ENCODE measurements at places on chromosomes 13 and 19.
A peak's percentile ranks its signal among the peaks of the same experiment; 100 is the strongest.

GRCh38 chr19:10726268-10726667 is 8.4 kb downstream of the DNM2 start:
- no peak for DNase-seq

DNA sequence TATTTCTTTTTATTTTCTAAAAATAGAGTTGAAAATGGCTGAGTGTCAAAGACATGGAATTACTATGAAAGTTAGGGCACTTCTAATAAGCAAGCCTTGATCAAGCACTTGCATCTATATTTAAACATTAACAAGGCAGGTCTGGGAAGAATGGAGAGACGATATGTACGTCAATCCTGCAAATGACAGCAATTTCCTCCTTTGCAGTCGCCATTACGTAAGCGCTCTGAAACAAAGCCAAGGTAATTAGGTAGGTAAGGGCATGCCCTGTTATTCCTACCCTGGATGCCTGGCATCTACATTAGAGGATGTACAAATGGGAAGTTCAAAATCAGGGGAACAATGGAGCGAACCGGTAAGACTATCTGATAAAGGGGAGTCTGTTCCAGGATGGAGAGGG is 664.0 kb upstream of the ARGLU1 start:
- DNase-seq = no peak

- peak; percentile 36 for DNase-seq
Measured at GRCh38 chr19:41753159-41753558, 2.2 kb upstream of the CEACAM6 start.

DNA sequence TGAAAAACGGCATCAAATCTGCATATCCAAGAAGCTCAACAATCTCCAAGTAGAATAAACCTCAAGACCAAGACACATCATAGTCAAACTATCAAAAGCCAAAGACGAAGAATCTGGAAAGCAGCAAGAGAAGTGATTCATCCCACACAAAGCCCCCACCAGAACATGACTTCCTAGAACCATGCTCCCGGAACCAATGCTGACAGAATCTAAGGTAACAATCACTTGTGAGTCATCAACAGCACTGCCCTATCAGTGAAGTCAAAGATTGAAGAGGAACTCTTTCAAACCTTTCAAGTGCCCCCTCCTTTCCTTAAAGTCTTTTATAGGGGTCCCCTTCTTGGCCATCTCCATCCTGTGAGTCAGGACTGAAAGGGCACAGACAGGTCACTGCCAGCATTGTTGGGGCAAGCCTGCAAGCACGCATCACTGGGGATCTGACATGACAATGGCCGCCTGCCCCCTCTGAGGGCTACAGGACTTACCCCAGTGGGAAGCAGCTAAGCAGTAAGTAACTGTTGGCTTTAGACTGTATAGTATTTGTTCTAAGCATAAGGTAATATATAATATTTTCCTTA is at the start of gene CCDC70:
Gene CCDC70, plus strand, starts transcription at position 247 of the 578 bp plus-strand sequence. CDS start 3,443 bp downstream, outside the sequence.
- no peak for DNase-seq

GRCh38 chr19:10230861-10231611 is at the start of gene S1PR2:
Gene S1PR2, minus strand, starts transcription at chr19:10231331. Its CDS starts 6,426 bp downstream, at chr19:10224905.
- DNase-seq = peak; percentile 47

DNA sequence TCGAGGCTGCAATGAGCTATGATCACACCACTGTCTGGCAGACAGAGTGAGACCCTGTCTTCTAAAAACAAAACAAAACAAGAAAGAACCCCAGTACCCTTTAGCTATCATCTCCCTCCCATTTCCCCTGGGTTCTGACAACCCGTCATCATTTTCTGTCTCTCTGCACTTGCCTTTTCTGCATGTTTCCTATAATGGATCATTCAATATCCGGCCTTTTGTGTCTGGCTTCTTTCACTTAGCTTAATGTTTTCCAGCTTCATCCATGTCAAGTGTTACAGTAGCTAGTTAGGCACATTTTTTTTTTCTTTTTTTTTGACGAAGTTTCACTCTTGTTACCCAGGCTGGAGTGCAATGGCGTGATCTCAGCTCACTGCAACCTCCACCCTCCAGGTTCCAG is 16.5 kb downstream of the AP2S1 start:
- DNase-seq = no peak

- no peak for DNase-seq
Measured at GRCh38 chr19:2574478-2574931, 98.6 kb downstream of the GADD45B start.

DNA sequence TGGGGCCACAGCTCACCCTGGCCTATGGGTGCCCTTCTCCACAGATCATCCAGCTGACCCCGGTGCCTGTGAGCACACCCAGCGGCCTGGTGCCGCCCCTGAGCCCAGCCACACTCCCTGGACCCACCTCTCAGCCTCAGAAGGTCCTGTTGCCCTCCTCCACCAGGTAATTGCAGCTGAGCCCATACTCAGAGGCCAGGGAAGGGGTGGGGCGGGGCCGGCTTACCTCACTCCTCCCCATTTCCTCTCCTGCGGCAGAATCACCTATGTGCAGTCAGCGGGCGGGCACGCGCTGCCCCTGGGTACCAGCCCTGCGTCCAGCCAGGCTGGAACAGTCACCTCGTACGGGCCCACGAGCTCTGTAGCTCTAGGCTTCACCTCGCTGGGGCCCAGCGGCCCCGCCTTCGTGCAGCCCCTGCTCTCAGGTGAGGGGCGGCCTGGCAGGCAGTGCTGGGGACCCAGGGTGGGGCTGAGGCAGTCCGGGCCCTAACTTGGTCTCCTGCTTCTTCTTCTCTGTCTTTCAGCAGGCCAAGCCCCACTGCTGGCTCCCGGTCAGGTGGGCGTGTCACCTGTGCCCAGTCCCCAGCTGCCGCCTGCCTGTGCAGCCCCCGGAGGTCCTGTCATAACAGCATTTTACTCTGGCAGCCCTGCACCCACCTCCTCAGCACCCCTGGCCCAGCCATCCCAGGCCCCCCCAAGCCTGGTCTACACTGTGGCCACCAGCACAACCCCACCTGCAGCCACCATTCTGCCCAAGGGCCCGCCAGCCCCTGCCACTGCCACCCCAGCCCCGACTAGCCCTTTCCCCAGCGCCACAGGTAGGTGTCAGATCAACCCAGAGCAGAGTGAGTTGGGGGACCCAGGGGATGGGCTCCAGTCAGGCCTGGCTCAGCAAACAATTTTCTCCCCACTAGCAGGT is 9.6 kb upstream of the PRR19 start:
- no peak for DNase-seq

- no peak for DNase-seq
Measured at GRCh38 chr19:17755977-17756670, 4.8 kb downstream of the FCHO1 start.

- no peak for DNase-seq
Measured at GRCh38 chr19:17647071-17648020, 40.8 kb downstream of the UNC13A start.

DNA sequence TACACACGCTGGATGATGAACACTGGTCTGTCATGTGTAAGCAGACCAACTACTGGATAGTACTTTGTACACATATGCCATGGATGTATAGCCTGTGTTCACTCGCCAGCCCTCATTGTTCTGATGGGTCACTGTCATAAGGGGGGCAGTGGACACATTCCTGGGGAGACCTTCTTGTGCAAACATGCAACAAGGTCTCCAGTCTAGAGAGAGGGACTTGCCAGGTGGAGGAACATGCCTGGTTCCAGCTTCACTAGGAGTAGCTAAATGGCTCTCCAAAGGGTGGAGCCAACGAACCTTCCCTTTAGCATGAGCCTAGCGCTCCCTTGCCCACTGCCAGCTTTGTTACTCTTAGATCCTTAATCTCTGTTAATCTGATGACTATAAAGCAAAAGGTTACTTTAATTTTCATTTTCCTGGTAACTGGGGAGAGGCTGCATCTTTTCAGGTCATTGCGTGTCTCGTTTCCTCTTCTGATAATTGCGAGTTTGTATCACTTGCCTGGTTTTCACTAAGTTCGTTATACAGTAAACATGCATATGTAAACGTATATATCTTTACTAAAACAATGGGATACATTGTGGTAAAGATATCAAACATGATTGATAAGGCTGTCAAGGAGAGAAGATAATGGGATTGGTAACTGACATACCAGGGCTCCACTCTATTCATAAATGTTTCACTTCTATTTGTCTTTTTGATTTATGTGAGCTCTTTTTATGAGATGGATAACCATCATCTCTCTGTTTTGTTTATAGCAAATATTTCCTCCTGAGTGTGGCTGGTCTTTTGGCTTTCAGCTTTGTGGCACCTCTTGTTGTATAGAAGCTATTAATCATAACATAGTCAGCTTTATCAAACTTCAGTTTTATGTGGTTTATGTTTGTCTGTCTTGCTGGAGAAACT is 235.2 kb upstream of the SGCG start:
- no peak for DNase-seq

- no peak for DNase-seq
Measured at GRCh38 chr19:51660975-51661600, 14.5 kb upstream of the SIGLEC14 start.

DNA sequence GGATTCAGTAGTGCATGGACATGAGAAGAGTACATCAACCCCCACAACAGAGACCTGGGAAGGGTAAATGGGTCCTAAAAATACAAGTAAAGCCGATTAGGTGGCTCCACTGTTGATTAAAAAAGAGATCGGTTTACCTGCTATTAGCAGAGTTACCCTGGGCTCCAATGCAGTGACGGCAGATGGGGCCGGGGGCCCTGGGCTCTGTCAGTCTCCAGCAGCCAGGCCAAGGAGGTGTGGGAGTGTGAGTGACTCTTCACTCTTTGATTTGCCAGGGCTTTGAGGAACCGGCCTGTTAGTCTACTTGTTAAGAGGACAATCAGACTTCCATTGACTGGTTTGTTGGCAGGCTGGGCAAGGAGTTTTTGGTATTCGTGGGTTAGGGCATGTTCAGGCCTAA is 1368.7 kb downstream of the UQCRFS1 start:
- DNase-seq = no peak

DNA sequence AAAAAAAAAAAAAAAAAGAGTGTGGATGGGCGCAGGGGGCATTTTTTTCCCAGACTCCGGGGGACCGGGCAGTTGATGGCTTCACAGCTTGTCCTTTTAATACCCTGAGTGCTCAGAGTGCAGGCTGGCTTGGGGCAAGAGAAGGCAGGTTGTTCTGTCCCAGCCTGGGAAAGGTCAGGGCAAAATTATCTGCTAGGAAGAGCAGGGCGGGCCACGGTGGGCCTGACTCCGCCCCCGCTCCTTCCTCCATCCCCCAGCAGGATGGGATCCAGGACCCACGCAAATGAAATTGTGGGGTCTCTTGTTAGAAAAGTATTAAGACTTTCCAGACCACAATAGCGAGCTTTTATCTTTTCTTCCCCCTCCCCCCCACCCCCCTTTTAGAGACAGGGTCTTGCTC is 70.7 kb downstream of the PTPRS start:
- DNase-seq = no peak

- DNase-seq = no peak
Measured at GRCh38 chr13:78402708-78403400, 200.5 kb downstream of the POU4F1 start.

DNA sequence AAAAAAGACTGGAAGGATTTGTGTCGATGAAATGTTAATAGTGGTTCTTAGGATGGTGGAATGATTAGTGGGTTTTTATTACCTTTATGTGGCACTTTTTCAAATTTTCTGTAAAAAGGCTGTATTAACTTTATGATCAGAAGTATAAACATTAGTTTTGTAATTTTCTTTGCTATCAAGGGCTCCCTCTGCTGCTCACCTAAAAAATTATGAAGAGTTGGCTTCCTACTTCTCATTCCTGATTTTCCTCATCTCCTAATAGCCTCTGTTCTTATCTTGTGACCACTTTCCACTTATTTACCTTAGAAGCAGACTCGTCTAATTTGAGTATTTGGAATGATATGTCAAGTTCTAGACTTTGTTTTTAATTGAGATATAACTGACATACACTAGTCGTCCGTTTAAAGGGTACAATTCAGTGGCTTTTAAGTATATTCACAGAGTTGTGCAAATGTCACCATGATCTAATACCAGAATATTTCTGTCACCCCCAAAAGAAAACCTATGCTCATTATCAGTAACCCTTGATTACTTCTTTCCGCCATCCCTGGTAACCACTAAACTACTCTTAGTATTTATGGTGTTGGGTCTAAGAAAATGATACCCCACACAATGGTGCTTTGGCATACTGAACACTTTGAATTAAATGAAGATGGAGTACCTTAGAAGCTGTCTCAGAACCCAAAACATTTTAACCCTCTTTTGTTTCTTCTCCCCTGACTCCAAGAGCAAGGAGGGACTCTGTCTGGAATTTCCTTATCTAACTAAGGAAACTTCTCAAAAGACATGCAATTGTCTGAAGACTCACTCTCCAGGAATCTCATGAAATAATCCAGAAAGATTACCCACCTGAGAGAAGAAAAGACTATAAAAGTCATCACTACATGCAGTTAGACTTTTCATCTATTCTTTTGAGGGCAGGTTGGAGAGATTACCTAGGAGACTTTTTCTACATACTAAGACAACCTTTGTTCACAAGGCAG is 311.3 kb downstream of the DLEU7 start:
- no peak for DNase-seq

- DNase-seq = peak; percentile 77
Measured at GRCh38 chr19:12881172-12881808, at the start of gene DNASE2. Gene DNASE2, minus strand, starts transcription at chr19:12881449. Its CDS starts 74 bp downstream, at chr19:12881375.

DNA sequence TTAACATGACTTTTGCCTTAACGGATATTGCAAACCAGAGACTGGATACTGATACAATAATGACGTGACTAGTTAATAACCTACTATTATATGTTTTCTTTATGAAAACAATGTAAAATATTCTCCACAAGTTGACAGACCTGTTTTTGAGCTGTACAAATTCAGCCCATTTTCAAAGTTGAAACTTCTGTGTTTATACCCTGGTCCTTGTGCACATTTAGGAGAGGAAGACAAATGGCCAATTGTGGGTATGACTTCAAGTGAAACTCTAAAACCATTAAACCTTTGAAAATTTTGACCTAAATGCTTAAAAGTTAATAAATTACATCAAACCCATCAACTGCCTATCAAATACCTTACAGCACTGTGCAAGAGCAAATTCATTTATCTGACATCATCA is 8.9 kb downstream of the SPRY2 start:
- DNase-seq = no peak

- DNase-seq = no peak
Measured at GRCh38 chr13:54373211-54373610, 1344.6 kb downstream of the OLFM4 start.

DNA sequence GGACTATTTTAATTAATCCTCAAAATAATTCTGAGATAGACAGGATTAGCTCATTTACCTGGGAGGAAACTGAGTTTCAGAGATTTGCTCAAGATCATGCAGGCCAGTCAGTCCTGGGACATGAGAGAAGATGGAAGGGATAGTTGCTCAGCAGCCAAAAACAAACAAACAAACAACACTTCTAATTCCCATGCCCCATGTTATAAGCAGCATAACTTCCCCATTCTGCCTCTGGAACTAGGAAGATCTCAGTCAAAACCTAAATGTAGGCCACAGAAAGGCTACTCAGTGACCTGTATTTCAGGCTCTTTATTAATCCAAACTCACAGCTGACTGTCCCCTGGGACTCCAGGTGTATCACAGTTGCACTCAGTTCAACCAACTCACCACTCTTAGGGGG is 489.2 kb upstream of the NBEA start:
- no peak for DNase-seq
